Testis (tissue), 5 donors: ENCODE measurements at places on chromosomes 3 and 15.

DNA sequence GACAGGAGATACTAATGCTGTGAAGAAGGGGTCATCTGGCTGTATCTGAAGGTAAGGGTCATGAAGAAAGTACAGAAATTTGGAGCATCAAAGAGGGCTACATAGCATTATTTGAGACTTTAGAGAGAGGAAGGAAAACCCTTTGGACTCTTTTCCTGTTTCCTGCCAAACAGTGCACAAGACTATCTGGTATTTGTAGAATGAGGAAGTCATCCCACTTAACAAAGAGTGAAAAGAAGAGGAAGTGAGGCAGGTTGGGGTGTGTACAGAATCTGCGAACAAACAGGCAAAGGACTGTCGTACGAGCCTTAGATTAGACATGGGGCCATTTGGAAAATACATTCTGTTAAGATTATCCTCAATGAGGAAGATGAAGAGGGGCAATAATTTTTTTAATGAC, 546.8 kb upstream of the EPHA6 start:
- DNase-seq = no peak

DNA sequence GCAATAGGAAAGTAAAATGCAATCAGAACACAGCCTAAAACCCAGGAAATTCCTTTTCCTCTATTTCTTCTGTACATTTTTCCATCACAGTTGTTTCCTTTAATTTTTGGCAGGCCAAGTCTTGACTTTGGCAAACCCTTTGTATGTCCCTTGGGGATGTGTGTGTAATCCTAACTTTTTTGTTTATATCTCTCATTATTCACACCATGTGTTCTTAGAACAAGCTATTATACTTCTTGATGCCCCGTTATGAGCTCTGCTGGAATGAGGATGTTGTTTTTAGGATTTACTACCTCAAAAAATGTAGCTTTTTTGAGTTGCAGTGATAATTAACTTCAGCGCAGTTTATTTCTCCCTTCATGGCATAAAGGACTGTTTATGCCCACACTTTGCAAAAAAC, 123.4 kb downstream of the ABI3BP start:
- DNase-seq = no peak

GRCh38 chr15:68424754-68425390, 7.1 kb downstream of the ITGA11 start:
- no peak for DNase-seq

- no peak for DNase-seq
Measured at GRCh38 chr15:39413558-39413957, 167.3 kb upstream of the THBS1 start.
